T1000 (cell line): ENCODE measurements at places on chromosomes 5 and 9.

DNA sequence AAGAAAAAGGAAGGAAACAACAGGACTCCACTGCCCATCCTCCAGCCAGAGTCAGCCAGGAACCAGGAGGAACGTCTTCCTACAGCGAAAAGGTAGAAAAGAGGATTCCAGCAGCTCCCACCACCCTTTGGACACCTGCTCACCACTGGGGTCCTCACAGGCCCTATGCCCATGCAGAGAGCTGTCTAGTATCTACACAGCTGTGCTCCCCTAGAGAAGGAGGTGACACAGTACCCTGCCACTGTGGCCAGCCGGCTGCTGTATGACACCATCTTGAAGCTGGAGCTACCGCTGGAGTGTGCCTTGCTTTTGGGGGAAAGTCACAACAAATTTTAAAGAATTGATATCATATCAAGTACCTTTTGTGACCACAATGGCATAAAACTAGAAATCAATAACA lies 92.6 kb downstream of the GTF3C4 start:
- DNase-seq, result no peak

GRCh38 chr9:127858041-127858512 lies 3.6 kb upstream of the ENG start:
- no peak for DNase-seq

GRCh38 chr5:99587983-99588382 lies 659.2 kb upstream of the CHD1 start:
- no peak for DNase-seq

- no peak for DNase-seq
These were observed 37.0 kb upstream of the CDC42SE2 start for GRCh38 chr5:131226899-131227298.

DNA sequence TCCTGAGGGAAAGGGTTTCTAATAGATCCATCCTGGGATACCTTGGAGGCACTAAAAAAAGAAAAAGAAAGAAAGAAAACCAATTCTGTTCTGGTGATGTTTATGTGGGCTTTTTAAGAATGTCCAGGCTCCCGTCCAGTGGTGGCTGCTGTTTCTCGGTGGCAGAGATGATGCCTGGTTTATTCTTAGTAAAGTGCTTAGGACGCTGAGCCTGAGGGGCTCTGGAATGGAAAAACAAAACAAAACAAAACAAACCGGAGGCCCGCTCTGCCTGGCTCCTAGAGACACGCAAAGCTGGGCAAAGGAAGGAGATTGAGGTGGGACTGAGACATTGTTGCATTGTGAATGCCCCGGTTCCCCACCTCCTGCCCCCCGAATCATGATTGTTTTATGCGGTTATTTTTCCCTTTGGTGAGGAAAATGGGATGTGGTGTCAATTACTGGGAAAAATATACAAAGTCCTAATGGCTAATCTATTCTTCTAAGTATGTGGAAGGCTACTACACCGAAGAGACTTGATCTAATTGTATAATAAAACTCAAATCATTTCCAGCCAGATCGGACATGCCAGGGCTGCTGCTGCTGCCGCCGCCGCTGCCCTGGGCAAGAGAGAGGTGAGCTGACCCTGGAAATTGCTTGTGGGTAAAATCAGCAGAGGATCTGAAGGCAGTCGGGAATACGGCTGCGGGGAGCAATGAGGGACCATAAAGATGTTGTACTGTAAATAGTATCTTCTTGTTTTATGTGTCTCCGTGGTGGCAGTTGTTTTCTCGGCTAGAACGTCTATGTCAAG lies 644.9 kb downstream of the CCDC171 start:
- DNase-seq, result no peak

DNA sequence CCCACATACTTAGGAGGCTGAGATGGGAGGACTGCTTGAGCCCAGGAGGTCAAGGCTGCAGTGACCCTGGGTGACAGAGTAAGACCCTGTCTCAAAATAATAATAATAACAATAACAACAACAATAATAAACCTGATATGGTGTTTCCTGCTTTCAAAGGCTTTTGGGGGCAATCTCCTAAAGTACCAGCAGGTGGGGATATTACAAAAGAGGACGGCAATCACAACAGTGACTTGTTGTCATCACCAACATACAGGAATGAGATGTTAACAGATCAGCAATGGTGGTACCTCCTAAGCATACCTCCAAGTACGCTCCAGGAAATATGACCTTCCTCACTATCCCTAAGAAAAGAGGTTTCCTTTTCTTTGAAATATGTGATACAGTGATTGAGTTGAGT lies 91.1 kb upstream of the RNF180 start:
- no peak for DNase-seq

- no peak for DNase-seq
These were observed 19.2 kb upstream of the PITX1 start for GRCh38 chr5:135053278-135053677.

DNA sequence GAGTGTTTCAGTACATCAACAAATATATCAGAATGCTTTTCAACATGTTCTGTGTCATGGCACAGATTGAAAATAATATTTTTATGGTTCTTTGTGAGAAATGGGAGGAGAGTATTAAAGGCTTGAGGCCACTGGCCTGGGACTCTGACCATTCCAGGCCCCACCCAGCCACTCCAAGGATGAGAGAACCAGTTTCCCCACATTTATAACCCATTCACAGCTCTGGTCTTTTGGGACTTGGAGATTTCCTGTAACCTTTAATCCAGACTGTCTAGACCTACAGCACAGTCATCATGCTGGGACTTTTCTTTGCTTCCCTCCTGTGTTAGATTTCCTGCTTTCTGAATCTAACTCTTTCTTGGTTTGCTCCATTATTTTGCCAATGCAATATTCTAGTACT lies 389.6 kb downstream of the KIAA0825 start:
- DNase-seq, result no peak

- no peak for DNase-seq
These were observed 220.8 kb downstream of the PRR16 start for GRCh38 chr5:120684749-120685415.
